ENCODE measurements at places on chromosomes 3 and 15.
A peak's percentile ranks its signal among the peaks of the same experiment; 100 is the strongest.

DNA sequence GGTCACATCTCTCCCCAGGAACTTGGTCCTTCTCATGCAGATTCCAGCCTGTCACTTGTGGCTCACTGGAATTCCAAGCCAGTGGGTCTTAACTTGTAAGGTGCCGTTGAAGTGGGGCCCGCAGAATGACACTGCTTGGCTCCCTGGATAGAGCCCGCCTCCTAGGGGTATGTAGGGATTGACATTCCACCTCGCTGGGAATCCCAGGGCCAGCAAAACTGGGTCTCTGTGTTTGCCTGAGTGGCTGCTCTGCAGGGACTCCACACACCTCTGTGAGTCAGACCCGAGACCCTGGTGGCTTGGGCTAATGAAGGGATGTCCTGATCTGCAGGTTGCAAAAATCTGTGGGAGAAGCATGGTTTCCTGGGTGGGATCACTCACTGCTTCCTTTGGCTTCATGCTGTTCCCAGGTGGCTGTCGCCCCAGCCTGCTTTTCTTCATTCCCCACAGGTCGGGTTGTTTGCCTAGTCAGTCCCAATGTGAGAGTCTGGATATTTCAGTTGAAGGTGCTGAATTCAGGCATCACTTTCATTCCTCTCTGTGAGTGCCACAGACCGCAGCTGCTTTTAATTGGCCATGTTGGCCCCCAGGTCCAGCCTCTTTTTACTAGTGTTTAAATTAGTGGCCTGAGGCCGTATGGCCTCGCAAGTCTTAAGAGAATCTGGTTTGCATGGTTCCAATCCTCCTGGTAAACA, 156.0 kb upstream of the TRIM42 start:
- ATAC-seq, result no peak

GRCh38 chr3:20028905-20029331, 11.3 kb upstream of the KAT2B start:
- ATAC-seq, result no peak

GRCh38 chr3:53166781-53167291, 5.8 kb downstream of the PRKCD start:
- ATAC-seq, result peak; percentile 61

- ATAC-seq, result no peak
Measured at GRCh38 chr3:127089486-127090145, 103.3 kb upstream of the PRR23E start.

GRCh38 chr15:59371458-59372351, 966 bp downstream of the MYO1E start:
- ATAC-seq, result peak; percentile 31

All from SK-N-SH treated with all-trans-retinoic acid at 6 μM for 48 hours (cell line).